ENCODE measurements at places on chromosomes 1 and 21.

DNA sequence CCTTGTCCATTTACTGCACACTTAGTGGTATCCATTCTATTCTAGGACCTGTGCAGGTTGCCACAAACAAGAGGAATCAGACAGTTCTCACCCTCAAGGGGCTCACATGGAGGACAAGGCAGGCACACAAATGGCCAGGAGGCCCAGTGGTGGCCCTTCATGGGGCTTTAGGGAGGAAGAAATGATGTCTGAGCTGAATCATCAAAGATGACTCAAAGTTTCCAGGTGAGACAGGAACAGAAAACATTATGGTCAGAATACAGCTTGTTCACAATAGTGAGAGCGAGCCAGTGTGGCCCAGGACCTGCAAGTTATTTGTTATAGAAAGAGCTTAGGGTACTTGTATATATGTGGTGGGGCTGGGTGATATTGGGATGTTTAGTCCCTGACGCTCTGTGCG is 26.4 kb downstream of the SHISAL2A start:
- no peak for DNase-seq

- DNase-seq = no peak
Observed at GRCh38 chr1:170803711-170804110, 131.6 kb upstream of the MROH9 start.

- DNase-seq = no peak
Observed at GRCh38 chr1:154943649-154944400, 7.3 kb upstream of the PMVK start.

DNA sequence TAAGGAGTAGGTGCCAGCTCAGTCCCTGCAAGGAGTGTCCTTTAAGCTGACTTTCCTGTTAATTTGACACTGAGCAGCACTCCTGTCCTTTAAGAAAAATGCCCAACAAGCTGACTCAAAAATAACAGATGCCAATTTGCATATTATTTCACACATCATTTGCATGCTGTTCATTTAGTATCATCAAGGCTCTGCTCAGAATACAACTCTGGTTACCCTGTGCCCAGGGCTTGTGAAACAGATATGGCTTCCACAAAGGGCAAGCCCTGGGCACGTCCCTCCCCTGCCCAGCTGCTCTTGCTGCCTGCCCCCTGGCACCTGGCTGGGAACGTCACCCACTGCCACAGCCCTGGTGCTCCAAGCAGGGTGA is 10.3 kb downstream of the KCNN3 start:
- DNase-seq = no peak

DNA sequence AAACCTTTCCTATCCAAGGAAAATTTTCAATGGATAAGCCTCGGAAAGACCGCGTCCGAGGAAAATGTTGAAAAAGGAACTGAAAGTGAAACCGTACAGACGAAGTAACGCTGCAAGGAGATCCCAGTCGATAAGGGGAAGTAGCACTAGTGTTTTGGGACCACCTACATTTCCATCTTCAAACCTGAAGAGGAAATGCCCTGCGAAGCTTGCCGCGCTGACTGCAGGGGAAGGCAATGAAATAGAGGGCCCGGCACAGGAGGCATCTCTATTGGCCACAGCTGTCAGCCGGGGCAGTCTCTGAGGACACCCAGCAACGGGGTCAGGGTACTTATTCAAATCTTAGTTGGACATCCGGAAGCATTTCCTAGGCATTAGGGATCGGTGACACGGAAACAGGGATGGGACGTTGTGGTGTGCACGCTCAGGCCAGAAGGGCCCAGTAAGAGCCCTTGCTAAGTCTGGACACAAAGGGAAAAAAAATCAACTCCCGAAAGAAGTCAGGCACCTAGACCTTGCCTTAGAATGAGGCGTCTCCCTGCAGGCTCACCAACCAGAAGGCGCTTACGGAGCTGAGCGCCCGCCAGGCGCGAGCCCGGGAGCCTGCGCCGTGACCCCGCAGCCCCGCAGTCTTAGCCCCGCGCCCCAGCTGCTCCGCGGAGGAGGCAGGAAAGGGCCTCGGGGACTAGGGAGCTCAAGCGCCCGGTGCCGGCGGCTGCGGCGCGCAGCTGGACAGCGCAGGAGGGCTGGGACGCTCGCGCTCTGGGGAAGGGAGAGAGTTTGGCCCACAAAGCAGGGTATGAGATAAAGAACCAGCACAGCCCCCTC is 655 bp downstream of the USF1 start:
- DNase-seq = no peak

DNA sequence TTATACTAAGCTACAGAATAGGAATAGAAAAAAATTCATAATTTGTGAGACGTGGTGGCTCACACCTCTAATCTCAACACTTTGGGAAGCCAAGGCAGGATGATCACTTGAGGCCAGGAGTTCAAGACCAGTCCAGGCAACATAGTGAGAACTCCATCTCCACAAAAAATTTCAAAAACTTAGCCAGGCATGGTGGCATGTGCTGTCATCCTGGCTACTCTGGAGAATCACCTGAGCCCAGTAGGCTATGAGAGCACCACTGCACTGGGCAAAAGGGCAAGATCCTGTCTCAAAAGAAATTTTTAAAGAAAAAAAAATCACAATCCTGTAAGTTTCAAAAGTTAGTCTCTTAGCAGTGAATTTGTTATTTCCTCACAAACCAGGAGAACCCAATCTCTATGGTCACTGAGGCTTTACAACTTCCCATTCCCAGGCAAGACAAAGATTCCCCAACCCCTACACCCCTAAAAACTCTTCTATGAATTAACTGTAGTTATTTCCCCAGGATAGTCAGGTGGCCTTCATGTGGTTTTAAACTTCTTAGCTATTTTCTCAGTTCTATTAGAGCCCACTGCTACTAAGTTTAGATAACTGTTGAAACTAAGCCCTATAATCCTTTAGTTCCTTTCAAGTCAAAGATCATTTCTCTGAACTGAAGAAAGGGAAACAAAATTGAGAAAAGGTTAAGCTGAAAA is 74.5 kb downstream of the FOXJ3 start:
- DNase-seq = no peak

GRCh38 chr21:46397993-46398392 is 60.7 kb upstream of the DIP2A start:
- no peak for DNase-seq

DNA sequence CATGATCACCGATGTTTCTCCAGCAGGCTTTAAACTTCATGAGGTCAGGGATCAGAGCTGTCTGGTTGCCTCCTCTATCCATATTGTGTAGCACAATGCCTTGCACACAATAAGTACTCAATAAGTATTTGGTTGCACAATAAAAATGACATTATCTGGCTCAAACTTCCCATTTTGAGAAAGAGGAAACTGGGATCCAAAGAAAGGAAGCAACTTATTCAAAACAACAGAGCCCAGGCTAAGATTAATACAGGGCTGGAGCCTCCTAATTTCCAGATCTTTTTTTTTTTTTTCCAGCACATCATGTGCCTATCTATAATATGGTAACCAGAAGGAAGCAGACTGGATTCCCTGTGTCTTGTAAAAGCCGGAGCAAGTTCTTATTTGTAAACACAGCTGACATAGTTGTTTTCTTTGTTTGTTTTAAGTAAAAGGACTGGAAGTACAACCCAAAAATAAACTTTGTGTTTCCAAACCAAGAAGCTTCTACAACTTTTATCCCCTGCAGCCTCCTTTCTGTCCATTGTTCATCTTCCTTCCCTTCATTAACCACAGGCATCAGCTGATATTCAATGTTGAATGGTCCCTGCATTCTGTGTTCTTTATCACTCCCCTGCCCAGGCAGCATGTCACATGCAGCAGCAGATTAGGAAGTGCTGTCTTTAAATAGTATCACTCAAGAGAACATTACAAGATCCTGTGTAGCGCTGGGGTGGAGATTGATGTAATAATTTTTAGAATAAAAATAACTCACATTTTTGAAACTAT is 71.2 kb upstream of the HOOK1 start:
- no peak for DNase-seq

DNA sequence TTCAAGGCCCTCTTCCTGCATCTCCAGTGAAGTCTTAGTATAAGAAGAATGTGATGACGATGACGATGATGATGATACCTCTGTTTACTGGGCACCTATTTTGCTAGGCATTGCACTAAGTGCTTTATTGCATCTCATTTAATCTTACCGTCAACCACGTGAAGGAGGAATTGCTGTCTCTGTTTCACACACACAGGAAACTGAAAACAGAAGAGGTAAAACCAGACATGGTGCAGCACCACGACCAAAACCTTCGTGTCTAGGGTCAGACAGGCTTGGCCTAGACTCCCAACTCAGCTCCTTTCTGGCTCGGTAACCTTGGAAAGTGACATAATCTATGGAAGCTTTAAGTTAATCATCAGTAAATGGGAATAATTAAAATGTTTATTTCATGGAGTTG is 20.7 kb upstream of the KCNA2 start:
- no peak for DNase-seq

DNA sequence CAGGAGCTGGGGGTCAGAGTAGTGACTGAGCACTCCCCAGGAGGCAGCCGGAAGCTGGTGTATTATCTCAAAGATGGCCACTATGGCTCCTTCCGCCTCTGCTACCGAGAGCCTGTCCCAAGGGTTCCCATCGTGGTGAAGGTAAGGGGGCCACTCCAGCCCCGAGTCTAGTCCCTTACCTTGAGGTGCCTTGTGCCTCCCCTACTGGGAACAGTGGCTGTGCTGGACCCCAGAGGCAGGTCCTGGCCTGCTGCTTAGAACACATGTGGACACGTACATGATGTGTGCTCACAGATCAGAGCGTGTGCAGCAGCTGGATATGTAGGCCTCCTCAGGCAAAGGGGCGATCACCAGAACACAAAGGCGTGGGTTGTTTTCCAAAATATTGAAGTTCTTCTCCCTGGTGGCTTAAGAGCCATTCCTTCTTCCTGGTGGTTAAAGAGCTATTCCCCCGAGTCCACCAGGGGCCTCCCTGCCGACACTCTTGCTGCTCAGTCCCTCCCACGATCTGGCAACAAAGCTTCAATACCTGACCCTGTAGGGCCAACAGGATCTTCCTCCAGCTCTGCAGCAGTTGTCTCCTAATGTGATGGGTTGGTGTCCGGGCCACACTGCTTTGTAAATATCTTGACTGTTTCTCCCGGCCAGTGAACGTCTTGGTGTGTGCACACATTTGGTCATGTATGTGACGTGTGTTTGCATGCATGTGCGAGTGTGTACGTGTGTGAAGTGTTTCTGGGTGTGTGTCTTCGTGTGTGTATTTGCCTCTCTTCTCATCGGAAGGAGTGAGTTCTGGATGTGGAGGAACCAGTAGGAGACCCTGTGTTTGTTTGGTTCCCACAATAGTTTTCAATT is 68.4 kb upstream of the TINAGL1 start:
- DNase-seq = no peak

- DNase-seq = no peak
Observed at GRCh38 chr1:53442299-53442698, 16.9 kb upstream of the DMRTB1 start.

GRCh38 chr1:8551613-8552489 is 233.9 kb downstream of the SLC45A1 start:
- no peak for DNase-seq

DNA sequence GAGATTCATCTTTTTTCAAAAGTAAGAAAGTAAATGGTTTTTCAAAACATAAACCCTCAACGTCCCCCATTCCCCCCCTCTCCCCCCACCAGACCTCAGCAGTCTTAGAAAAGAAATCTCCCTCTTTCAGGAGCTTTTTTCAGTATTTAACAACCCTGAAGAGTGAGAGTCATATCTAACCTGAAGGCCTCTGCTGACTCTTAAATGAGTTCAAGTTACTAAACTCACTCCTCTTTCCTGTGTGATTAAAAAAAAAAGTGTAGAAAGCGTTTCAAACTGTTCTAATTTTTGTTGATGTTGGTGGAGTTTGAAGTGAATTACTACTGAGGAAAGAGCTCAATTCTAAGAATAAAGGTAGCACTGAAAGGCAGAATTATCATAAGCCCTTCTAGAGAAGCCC is 93.7 kb downstream of the VAV3 start:
- no peak for DNase-seq

- no peak for DNase-seq
Observed at GRCh38 chr1:234969581-234970400, 158.8 kb downstream of the TOMM20 start.

DNA sequence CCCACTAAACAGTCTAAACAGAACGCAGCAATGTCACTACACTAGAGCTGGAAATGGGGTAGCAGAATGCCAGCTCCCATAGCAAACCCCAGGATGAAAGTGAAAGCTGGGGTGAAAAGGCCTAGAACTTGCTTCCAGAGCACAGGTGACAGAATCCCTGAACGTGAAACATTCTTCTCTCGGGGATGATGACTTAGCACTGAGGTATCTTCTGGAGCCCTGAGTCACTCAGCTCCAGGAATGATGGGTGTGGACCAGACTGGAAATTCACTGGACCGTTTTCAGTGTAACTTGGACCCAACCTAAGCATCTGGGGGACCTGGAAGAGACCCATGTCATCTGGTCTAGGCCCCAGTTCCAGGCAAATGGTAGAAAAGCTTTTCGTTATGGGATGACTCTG is 108.9 kb downstream of the CDC7 start:
- no peak for DNase-seq

- DNase-seq = no peak
Observed at GRCh38 chr1:110055493-110056284, 14.8 kb downstream of the ALX3 start.

Data from esophagus squamous epithelium (tissue), 5 donors.